HAP-1 (cell line): ENCODE measurements at places on chromosomes 11 and 22.

GRCh38 chr22:48075604-48076003 lies 1313.2 kb downstream of the TBC1D22A start:
- no peak for DNase-seq

GRCh38 chr11:59818572-59818971 lies 8.0 kb upstream of the MRPL16 start:
- no peak for DNase-seq

DNA sequence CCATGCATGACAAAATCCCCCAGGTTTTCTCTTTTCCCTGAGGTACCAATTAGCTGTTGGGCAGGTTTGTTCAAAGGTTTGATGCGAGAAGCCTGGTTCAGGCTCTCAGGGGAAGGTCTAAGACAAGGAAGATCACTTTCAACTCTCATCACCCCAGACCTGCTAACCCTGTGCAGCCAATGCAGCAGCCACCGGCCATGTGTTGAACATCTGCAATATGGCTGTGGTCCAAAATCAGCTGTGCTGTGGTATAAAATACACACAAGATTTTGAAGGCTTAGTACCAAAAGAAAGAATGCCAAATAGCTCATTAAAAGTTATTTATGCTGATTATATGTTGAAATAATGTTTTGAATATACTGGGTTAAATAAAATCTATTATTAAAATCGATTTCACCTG lies 58.5 kb downstream of the SMCO4 start:
- no peak for DNase-seq

- DNase-seq: no peak
These were observed 2423.4 kb downstream of the LRRC4C start for GRCh38 chr11:39036021-39036420.

DNA sequence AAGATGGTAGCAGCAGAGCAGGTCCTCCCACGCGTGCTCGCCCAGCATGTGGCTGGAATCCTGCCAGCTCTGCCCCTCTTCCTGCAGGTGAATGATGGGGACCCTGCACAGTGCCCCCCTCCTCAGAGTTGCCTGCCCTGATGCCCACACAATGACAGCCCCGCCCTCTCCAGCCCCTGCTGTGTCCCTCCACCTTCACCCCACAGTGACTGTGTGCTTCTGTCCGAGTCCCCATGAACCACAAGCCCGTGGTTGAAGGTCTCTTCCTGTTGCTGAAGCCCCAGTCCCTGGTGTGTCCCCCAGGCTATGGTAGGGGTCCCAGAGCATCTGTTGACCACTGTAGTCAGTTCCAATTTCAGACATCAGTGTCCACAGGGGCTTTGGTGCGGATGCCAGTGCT lies 71.0 kb downstream of the BRD1 start:
- no peak for DNase-seq

- DNase-seq: no peak
These were observed 92.0 kb downstream of the ZC3H12C start for GRCh38 chr11:110185121-110185591.

- DNase-seq: no peak
These were observed 38.1 kb downstream of the NUP50 start for GRCh38 chr22:45201678-45202332.

DNA sequence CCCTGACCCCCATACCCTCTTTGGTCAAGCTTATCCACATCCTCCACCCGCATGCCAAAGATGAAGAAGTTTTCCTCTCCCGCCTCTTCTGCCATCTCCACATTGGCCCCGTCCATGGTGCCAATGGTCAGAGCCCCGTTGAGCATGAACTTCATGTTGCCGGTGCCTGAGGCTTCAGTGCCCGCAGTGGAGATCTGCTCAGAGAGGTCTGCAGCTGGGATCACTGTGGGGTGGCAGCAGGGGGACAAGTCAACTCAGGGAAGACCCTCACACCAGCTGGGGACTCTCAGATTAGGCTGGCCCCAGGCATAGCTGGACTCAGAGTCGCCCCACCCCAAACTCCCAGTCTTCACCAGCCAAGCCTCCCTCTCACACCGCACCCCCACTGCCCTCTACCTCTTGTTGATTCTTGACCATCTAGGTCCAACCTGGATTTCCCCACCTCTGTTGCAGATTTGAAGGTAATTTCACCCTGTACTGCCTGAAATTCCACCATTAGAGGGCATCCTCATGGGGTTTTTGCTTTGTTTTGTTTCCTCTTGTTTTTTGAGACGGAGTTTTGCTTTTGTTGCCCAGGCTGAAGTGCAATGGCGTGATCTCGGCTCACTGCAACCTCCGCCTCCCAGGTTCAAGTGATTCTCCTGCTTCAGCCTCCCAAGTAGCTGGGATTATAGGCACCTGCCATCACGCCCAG lies 6.6 kb upstream of the RASGRP2 start:
- DNase-seq: no peak

DNA sequence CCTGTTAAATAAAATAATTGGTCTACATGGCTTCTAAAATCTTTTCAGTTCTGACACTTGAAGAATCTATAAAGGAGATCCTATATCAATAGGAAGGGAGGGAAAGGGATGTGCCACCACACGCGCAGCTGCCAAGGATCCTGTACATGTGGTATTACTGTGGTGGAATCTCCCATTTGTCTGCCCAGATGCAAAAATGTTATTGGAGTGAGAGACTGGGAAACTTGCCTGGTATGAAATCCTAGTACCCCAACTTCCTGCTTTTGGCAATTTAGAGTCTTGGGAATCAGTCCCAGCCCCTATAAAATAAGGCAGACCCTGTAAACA lies 81.9 kb upstream of the PICALM start:
- no peak for DNase-seq

DNA sequence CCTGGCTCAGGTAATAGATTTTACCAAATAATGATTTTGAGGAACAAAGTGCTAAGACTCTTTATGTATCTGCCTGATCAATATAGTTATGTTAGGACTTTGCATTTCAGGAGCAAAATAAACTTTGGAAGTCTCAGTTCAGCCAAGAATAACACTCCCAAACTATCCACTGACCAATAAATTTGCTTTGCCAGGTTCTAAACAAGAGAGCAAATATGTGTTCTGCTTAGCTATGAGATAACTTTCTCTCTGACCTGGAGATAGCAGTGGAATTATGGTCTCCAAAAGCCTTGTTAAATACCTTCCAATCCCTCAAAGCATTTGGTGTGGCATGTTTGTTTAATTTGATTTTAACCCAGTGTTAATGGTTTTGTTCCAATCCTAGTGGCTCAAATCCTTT lies 1541.1 kb downstream of the FAM181B start:
- no peak for DNase-seq
